ENCODE measurements at places on chromosomes 4 and X.
A peak's percentile ranks its signal among the peaks of the same experiment; 100 is the strongest.

DNA sequence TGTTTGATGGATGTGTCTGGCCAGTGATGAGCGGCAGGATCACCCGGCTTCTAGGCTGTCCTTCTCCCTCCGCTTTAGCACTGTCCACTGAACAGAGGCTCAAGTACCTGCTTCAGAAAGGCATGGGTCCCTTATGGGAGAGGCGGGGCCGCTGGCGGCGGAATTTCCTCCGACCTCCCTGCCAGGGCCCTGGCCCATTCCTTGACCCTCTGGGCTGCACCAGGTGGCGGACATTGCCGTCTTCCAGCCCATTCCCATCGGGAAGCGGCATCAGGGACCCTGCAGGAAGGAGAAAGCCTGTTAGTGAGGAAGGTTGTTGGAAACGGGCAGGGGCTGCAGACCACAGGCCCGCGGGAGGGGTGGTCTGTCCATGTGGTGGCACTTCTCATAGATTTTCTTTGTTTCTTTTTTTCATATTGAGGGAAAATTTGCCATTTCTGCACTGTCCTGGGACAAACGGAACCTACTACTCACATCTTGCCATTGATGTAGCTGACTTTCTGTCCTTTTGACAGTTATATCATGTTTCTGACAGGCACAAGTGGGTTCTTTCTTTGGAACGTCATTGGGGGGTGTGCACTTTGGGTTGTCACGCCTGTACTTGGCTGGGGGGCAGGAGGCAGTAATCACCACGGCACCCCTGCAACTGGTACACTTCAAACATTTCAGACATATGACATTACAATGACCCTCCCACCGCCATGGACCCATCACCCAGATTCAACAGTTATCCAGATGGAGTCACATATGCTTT lies 6.1 kb downstream of the APLN start:
- no peak for DNase-seq

DNA sequence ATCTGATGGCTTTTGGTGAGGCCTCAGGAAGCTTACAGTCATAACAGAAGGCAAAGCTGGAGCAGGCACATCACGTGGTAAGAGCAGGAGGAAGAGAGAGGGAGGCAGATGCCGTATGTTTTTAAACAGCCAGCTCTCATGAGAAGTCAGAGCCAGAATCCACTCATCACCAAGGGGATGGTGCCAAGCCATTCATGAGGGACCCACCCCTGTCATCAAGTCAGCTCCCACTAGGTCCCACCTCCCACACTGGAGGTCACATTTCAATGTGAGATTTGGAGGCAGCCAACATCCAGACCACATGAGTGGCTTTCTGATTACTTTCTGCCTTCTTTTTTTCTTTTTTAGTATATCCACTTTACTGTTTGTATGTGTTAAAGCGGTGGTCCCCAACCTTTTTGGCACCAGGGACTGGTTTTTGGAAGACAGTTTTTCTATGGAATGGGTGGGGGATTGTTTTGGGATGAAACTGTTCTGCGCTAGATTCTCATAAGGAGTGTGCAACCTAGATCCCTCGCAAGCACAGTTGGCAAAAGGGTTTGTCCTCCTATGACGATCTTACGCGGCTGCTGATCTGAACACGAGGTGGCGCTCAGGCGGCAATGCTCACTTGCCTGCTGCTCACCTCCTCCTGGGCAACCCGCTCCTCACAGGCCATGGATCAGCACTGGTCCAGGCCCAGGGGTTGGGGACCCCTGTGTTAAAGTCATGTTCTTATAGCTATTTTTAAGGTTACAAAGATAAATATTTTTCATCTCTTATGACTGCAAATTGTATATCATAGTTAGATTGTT lies 61.7 kb downstream of the SLIT2 start:
- no peak for DNase-seq

GRCh38 chrX:123833387-123833786 lies 26.5 kb upstream of the XIAP start:
- DNase-seq: peak; percentile 61

GRCh38 chr4:54067166-54067565 lies 2.8 kb upstream of the CHIC2 start:
- no peak for DNase-seq

DNA sequence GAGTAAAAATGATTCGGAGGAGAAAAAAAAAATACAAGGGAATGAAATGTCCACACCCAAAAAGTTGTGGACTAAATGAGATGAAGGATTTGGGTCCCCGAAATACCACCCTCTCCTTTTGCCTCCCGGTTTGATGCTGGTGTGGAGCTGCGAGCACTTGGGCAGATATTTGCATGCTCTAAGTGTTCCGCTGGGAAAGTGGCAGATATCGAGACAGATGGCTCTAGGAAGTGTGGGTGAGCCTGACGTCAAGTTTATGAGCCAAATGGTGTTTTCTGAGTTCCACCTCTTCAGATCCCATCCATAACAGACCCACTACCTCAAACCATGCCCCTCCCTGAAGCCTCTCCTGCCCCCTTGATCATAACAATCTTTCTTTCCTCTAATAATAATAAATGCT lies 228.6 kb downstream of the QDPR start:
- no peak for DNase-seq

DNA sequence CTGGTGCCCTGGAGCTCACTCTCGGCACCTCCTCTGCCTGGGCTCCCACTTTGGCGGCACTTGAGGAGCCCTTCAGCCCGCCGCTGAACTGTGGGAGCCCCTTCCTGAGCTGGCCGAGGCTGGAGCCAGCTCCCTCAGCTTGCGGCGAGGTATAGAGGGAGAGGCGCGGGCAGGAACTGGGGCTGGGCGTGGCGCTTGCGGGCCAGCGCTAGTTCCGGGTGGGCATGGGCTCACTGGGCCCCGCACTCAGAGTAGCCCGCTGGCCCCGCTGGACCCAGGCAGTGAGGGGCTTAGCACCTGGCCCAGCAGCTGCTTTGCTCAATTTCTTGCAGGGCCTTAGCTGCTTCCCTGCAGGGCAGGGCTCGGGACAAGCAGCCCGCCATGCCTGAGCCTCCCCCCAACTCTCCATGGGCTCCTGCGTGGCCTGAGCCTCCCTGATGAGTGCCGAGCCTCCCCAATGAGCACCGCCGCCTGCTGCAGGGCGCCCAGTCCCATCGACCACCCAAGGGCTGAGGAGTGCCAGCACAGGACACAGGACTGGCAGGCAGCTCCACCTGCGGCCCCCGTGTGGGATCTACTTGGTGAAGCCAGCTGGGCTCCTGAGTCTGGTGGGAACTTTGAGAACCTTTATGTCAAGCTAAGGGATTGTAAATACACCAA lies 26.7 kb upstream of the FAM90A26 start:
- no peak for DNase-seq

GRCh38 chr4:139988863-139989765 lies 164.9 kb downstream of the MAML3 start:
- DNase-seq: peak; percentile 73

GRCh38 chr4:86939729-86940575 lies 5.1 kb downstream of the AFF1 start:
- no peak for DNase-seq

DNA sequence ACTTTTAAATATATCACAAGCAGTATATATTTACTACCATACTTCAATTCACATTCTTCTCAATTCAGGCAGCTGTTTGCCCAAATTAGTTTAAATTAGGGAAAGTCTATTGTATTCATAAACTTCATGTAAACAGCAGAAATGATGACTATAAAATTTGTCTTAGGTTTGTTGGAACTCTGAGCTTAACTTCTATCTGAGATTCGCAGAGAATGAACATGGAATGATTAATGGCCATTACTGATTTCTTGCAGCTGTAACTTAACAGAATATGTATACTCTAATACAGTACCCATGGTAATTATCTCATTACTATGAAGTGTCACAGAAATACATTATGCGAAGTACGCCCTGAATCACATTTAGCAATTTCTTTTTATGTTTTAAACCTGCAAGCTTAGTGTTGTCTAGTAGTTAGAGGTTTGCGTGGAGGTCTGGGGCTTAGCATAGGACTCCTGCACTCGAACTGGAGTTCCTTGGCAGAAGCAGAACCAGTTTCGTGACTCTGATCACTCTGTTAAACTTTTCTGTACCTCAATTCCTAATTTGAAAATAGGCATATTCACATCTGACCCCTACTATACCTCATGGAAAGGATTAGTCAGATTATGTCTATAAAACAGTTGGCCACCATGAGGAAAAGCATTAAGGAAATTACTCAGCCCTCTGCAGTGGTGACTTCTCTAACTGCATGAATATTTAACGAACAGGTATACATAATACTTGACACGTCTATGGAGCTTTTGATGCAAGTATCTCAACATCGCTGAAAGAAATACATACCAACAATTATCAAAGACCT lies 243.2 kb downstream of the MGST2 start:
- no peak for DNase-seq

- no peak for DNase-seq
Measured at GRCh38 chr4:63757929-63758328, 651.3 kb downstream of the TECRL start.

GRCh38 chrX:34197946-34198345 lies 65.8 kb upstream of the FAM47A start:
- DNase-seq: no peak

DNA sequence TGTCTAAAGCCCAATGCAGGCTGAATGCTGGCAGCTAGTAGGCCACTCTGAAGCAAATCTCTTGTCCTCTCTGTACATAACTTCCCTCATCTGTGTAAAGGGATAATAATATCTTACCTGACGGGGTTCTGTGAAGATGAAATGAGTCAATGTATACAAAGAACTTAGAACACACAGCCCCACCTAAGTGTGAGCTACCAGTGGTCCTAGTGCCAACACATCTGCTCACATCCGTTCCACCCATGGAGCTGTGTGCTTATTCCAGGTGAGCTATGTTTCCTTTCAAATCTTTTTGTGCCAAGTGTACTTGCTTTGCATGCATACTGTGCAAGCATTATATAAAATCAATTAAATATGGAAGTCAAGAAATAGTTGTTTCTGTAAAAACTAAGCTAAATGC lies 116.4 kb downstream of the TSPAN5 start:
- DNase-seq: no peak

DNA sequence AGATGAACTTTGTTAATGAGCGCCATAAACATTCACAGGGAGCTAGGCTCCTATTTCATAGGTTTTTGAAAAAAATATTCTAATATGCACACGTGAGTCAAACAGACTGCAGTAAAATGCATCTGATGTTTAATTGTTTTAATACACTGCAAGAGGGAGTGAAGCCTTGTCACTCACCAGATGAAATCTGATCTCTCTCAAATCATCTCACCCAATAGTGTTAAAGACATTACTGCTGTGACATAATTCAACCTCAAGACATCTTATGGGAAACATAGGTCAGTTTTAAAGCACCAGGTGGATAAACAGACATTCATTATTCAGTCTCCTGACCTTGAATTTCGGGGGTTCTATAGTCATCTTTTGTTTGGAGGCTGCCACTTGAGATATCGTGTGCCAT lies 148.3 kb downstream of the MAML3 start:
- DNase-seq: no peak

- DNase-seq: no peak
Measured at GRCh38 chr4:78659264-78659663, 107.7 kb downstream of the ANXA3 start.

DNA sequence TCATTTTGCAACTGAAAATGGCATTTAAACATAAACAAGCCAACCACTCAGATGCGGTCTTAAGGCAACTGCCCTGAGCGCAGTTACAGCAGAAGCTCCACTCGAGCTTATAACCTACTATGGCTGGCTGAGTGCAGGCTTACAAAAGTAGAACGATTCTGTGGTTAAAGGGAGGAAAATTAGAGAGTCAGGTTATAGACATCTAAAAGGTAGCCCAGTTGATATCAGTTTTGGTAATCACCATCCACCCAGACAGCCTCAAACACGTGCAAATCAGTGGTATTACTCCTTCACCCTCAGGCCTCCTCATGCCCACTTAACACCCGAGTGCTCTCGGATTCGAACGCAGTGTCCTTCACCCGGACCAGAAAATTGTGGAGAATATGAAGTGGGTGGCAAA lies 3.1 kb downstream of the LEF1 start:
- no peak for DNase-seq

GRCh38 chrX:48683411-48683982 lies at the start of gene WAS:
TSS of gene WAS (plus strand) at chrX:48683799. CDS start at chrX:48683854, 55 bp downstream.
- DNase-seq: no peak

DNA sequence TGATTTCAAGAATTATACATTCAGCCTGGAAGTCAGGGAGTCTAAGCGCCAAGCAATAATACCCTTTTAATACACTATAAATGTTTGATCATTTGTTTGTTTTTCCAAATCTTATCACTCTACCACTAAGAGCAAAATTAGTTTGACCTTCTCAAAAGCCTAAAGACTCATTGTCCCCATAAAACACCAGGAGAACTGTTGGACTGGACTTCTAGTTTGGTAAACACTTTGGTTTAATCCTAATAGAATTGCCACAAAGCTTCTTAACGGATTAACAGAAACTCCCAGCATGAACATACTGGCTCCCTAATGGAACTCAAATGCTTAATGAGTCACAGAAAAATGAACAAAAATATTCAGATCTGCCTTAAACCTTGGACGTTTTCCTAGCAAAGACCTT lies 34.9 kb downstream of the SYTL5 start:
- DNase-seq: no peak

- DNase-seq: no peak
Measured at GRCh38 chrX:133437356-133437755, 22.1 kb upstream of the GPC4 start.

- no peak for DNase-seq
Measured at GRCh38 chr4:83113429-83113786, 1.1 kb downstream of the PLAC8 start.

DNA sequence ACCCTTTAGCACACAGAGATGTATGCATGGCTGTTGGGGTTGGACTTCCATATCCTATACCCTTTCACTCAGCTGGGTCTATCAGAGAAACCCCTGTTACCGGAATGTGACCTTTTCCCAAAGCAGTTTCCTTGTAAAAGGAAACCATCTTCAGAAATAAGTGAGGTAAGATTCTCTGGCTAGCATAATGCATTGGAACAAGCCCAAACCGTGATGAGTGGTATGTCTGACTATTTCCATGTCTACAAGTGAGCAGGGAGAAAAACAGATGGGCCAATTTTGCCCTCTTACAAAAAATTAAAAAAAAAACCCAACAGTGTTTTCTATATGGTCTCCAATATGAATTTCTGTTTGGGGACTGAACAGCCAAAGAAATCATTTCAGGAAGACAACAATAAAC lies 283.9 kb downstream of the SMARCA1 start:
- no peak for DNase-seq

DNA sequence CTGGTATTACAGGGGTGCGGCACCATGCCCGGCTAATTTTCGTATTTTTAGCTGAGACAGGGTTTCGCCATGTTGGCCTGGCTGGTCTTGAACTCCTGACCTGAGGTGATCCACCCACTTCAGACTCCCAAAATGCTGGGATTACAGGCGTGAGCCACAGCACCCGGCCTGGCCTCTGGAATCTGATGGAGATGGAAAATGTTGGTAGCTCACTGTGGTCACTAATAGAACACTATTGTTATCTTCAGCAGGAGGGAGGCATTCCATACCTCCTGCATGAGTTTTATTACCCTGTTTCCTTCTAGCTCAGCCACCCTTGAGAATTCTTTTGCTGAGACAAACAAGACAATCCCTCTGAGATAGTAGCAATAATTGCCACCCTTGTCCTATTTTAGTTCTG lies 105.0 kb downstream of the SHROOM3 start:
- no peak for DNase-seq

DNA sequence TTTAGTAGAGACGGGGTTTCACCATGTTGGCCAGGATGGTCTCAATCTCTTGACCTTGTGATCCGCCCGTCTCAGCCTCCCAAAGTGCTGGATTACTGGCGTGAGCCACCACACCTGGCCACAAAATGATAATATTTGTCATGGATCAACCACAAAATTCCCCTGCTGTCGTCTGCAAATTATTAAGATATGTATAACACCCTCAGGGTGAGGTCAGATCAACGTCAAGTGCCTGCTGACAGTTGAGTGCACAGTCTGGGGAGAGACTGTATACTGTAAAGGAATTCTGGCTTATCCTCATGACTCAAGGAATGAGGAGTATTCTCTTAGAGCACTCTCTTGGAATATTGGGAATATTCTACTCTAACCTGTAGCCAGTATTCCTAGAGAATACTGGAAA lies 11.2 kb downstream of the EPGN start:
- DNase-seq: no peak

Measured in Panc1 (cell line).